ENCODE measurements at places on chromosomes 5 and 9.

DNA sequence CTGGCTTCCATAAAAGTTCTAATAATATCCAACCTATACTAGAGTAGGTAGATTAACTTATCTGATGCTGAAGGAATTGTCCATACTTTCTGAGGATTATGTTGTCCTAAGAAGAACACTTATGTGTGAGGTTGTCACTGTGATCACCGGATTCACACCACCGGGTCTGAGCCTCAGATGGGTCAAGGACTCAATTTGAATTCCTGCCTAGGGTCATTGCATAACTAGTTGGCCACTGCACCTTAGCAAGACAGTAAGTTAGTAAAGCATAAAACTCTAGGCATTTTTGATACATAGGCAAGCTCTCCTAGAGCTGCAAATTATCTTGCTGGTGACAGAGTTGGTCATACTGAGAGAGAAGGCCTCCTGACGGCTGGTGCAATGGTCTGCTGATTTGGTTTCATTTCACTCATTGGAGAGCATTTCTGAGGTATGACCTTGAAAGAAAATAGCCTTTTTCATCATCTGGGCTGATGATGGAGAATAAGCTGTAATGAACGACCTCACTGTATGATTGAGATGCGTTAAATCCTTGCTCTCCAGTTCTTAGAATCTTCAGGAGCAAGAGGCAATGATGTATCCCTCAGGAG is 72.0 kb upstream of the CKMT2 start:
- DNase-seq = no peak

- no peak for DNase-seq
These were observed 11.6 kb downstream of the RPL37 start for GRCh38 chr5:40823459-40823858.

GRCh38 chr5:143142596-143143435 is 260.7 kb downstream of the NR3C1 start:
- no peak for DNase-seq

DNA sequence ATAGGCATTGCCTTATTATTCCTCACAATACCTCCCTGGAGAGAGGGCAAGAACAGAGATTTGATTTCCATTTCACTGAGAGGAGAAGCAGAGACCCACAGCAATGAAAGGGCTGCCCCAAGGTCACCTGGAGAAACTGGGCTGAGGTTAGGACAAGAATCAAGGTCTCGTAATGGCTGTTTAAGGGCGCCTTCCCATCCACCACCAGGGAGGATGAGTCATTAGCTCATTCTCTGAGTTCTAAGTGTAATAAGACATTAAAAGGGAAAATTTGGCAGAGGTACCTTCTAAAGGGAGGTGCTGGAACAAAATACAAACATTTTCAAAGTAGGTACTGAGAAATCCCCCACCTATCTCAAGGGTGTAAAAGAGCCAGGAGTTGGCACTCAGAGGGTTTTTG is 52.6 kb upstream of the TCERG1 start:
- DNase-seq = no peak

DNA sequence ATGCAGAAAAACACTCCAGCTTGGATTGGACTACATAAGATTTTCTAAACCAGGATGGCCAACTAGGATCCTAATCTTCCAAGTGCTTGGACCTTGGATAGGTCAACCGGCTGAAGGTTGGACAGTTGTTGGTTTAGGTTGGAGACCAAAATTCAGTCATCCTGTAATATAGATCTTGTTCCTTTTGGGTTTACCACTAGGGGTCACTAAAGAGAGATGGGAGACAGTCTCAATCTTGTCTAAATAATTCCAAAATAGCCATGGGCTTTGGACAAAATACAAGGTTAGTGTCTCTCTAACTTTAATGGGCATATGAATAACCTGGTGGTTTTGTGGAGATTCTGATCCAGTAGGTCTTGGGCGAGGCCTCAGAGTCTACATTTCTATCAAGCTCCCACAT is 148.7 kb upstream of the ERCC6L2 start:
- DNase-seq = peak; percentile 63

DNA sequence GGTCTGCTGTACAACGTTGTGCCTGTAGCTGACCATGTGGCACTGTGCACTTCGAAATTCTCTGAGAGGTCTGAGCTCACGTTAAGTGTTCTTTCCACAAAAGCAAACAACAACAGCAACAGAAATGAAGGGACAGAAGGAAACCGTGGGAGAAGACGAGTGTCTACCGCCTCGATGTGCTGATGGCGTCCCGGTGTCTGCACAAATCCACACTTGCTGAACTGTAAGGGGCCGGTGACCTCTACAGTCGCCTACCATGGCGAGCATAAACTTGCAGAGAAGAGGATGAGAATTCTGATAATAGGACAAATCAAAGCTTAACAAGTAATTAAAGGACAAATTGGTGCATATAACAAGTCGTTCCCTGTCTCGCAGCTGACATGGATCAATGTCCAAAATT is 114.0 kb downstream of the ADAMTS2 start:
- no peak for DNase-seq

- DNase-seq = no peak
These were observed 19.7 kb downstream of the LCP2 start for GRCh38 chr5:170277867-170278281.

DNA sequence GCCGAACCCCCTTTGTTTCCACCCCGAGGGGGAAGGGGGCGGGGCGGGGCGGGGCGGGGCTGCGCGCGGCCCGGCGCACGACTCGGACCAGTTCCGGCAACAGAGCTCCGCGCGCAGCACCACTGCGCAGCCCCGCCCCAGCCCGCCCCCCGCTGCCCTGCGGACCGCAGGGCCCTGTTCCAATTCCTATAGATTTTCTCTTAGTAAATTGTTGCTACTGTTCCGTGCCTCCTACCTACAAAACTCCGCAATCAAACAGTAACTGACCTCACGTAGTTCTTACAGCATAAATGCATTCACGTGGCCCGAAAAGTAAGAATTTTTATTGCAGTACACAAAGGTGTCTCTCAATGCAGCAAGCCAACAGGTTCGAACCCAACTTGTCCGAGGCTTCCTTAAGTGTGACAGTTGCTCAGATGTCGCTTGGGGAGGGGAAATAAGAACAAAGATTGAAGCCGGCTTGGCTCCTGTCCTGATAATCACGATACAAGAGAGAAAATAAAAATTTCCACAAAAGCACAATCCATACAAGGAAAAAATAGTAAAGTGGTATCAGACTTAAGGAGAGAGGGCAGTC is 1.2 kb upstream of the RNF38 start:
- DNase-seq = peak; percentile 80

DNA sequence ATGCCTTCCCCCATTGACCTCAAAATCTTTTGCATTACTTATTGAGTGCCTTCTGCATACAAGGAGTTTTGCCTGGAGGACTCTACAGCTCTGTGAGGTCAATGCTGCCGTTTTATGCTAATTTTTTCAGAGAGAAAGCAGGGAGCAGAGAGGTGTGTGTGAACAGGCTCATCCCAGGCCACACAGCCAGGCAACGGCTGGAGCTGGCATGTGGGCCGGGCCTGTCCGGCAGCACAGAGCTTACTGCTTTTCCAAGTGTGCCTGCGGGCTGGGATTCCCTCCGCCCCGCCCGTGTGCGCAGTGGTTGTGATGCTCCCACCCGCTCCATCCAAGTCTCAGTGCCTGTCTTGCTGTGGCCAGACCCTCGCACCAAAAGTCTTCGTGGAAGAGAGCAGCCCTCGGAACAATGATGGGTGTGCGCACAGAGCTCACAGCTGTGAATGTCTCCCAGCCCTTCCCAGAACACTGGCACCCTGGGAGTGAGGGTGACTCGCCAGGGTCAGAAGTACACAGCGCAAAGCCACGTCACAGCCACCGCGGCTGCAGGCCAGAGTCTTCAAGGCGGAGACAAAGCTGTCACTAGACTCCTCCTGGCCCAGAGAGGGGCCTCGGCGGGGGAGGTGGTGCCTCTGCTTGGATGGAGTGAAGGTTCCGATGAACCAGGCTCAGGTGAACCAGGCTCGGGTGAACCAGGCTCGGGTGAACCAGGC is 82.8 kb downstream of the COL5A1 start:
- no peak for DNase-seq

DNA sequence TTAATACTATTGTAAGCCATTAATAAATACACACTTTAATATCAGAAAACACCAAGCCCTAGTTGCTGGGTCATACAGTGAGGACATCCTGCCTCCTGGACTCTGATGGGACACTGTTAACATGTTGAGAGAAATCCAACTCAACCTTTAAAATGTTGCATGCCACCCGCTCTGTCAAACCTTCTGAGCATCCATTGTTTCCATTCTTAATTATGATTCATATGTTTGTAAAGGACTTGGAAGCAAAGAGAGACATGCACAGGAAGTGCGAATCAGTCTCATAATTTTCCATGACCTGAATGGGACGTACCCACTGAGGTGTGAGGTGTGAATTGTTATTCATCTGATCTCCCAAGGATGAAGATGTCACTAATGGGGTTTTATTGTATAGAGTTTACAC is 186.4 kb downstream of the CAAP1 start:
- no peak for DNase-seq

DNA sequence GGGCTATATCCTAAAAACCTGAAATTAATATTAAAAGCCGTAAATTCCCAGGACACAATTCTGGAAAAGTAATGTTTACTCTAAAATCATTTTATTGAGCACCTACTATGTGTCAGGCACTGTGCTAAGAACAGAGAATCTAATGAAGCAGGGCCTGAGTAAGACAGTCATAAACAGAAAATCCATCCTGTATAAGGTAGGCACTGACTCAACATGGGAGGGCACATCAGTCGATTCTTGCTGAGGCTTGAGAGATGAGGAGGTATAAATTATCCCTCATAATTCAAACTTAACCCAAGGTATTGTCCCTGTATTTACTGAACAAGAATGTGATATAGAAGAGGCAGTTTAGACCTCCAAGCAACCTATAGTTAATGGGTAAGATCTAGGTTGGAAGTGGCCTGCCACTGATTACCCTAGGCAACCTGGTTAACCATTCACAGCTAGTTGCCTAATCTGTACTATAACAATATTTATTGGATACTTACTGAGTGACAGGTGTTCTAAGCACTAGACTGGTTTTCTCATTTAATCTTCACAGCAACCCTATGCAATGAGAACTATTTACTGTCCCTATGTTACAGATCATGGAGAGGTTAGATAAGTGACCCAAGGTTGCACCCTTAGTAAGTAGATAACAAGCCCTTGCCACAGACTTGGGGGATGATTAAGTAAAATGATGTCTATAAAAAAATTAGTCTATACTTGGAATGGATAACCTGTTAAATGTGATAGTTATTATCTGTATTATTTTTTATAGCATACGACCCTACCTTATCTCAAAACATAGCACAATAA is 317.7 kb downstream of the PDE4D start:
- DNase-seq = no peak

GRCh38 chr9:28927691-28928090 is 1354.4 kb upstream of the C9orf72 start:
- DNase-seq = no peak

DNA sequence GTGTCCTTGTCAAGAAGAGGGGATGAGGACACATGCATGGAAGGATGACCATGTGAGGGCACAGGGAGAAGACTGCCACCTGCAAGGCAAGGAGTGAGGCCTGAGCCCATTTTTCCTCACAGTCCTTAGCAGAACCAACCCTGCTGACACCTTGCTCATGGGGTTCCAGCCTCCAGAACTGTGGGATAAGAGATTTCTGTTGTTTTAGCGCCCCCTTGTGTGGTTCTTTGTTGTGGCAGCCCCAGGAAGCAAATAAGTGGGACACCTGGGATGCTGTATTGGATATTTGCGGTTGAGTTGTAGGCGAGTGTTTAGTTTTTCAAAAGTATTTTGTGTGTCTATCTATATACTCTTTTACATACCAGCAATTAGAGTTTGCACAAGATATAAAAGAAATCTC is 206.4 kb downstream of the NXNL2 start:
- DNase-seq = no peak

DNA sequence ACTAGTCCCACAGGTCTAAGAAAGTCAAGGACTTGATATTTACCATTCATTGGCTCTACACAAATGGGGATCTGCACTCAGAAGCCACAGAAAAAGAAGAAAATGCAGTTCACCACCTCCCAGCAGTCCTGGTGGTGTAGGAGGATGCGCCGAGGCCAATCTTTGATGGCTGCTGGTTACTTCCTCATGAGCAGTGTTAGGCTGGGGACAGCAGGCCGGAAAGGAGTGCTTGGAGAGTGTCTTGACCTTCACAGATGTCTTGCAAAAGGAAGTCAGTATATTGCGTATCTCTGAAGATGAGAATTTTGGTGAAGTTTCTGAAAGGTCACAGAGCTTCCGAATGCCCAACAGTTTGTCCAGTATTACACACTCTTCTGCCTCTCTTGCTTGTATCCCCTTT is 597.0 kb downstream of the EBF1 start:
- no peak for DNase-seq

DNA sequence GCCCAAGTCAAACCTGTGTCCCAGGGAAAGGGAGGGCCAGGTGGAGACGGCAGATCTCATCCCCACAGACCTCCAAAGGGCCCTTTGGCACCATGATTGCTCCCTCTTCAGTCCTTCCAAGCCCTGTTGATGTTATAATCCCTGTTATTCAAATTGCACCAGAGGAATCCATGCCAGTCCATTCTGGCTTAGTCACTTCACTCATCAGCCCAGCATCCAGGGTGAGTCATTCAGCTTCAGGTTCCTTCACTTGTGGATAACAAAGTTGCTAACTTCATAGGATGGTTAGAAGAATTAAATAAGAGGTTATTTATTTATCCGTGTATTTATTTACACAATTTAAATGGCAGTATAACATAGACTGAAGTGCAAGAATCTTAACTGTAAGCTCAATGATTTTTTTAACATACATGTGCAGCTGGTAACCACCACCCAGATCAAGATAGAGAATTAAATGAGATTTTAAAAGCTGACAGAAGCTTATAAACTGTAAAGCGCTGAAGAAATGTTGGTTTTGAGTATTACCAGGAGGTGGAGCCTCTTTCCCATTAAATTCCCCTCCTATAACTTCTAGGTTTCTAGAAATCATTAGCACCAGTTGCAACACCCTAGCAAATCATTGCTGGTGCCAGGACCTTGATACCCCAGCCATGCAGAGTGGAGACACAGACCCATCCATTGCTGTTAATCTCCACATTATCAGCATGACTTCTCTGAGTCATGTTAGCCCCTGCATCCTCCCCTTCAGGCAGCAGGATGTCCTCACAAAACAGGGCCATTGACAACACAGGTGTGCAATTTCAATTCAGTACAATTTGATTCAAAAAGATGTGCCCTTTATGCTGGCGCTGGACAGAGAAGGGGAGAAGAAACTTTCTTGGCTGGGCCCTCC is 77.4 kb downstream of the SEC61B start:
- peak; percentile 67 for DNase-seq

DNA sequence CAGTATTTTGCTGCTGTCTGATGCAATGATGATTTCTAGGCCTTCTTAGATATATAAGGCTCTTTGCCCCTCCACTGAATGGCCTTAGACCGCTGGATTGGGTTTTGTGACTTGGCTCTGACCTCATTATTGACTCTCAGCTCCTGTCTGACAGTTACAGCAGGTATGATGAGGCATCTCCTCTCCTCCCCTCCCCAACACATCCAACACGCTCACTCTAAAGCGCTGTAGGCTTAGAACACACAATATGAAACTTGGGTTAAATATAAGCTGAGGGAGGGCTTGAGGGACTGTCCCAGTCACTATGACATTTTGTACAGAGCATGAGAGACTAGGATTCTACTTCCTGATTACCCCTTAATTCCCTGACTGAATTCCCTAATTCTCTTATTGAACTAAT is 18.8 kb upstream of the CER1 start:
- no peak for DNase-seq

- DNase-seq = peak; percentile 82
These were observed at the start of gene ARHGEF39 for GRCh38 chr9:35664531-35665470. ARHGEF39 (minus strand) TSS chr9:35665195; CDS start chr9:35665169, 26 bp downstream.
